ENCODE measurements at places on chromosomes 1 and 21.

GRCh38 chr1:62879962-62880361 is 96.0 kb downstream of the ATG4C start:
- no peak for DNase-seq

DNA sequence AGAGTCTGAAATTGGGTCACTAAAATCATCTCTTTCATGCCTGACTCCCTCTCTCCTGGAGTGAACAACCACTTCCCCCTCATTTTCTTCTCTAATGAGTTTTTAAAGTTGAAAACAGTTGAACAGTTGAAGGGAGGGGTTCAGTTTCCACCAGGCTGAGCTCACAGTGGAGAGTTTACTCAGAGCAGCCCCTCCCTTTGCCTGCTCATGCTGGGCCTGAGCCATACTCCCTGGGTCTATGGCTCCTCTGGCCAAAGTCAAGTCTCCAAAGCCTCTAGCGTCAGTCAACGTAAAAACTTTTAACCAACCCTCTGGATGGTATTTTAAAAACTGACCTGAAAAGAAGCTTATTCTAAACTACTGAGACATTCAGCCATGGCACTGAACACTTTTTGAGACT is 100.8 kb upstream of the RNPC3 start:
- DNase-seq = no peak

DNA sequence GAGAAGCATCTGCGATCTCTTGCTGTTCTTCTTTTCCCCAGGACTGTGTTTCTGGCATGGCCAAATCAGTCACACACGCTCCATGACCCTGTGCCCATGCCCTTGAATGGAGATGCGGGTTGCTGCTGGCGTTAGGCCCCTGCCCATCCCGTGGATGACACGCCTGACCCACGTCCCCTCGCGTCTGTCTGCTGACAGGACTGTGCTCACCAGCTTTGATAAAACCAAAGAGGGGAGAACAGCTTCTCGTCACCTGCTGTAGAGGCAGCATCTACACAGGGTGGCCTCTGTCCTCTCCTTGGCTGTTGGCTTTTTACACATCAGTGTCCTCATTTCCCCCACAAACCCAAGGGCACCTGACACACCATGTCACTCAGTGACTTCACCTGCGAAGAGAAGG is 6.9 kb downstream of the MT1HL1 start:
- no peak for DNase-seq

GRCh38 chr1:182939413-182939812 is 13.6 kb downstream of the SHCBP1L start:
- no peak for DNase-seq

- DNase-seq = no peak
Measured at GRCh38 chr21:37251294-37251634, 15.9 kb downstream of the VPS26C start.

- no peak for DNase-seq
Measured at GRCh38 chr1:10754568-10755329, 41.7 kb downstream of the CASZ1 start.

GRCh38 chr1:229848752-229849677 is 218.0 kb upstream of the GALNT2 start:
- no peak for DNase-seq

All from CD4-positive, alpha-beta T cell treated with Interleukin-17A for 4 hours (primary cell).